ENCODE measurements at places on chromosomes 6 and 20.

DNA sequence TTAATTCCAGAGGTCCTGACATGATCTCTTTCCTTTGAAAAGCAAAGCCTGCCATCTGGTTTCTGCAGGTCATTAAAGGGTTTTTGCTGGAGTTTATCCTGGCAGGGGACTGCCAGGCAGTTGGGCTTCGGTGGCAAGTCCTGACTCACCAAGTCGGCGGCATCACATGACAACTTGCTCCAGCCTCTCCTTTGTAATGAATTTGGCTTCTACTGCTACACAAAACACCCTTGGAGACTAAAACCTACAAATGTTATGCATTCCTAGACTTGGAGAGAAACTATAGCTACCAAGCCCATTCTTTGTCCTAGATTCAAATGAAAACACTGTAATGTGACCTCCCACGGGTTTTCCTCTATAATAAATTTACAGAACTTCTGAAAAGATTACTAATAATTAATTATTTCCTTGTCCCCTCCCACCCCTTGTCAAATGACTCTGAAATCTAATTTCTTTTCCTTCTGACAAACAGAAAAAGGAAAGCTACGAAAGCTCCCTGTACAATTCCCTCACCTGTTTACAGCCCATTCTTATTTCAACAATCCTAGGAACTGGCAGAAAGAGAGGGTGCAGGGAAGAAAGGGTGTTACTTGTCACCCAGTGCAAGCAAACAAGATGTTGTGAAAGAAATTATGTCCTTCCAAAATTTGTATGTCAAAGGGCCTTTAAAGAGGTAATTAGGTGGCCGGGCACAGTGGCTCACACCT lies 62.9 kb downstream of the QRSL1 start:
- DNase-seq = no peak

DNA sequence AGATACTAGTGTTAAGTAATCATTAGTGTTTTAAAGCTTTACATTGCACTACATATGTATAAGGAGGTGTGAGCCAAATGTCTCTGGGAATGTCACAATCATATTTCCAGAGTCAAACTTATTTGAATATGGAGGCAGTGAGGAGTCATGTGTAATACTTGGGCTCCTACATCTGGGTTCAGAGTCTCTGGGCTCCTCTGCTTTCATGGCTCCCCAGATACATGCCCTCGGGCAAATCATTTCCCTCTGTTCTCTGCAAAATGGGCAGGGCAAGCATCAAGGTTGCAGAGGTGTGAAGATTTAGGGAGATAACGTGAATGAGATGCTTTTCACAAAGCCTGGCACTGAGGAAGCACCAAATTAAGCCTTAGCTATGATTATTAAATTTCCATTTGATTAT lies 138.3 kb upstream of the SGK1 start:
- DNase-seq = no peak

DNA sequence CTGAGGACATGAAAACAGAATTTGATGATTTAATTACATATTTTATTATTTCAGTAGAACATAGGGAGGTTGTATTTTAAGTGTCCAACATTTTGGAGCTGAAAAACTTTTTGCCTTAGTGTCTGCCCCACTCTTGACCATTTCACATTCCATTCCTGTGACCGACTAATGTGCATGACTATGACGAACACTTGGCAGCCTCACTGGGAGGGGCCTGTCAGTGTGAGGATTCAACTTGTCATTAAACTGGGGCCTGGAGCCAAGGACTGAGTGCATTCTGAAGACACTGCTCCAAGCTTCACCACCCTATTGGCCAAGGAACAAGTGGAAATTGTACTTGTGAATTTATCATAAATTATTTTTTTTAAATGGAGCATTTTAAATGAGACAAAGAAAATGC lies 661.3 kb downstream of the BCKDHB start:
- no peak for DNase-seq

DNA sequence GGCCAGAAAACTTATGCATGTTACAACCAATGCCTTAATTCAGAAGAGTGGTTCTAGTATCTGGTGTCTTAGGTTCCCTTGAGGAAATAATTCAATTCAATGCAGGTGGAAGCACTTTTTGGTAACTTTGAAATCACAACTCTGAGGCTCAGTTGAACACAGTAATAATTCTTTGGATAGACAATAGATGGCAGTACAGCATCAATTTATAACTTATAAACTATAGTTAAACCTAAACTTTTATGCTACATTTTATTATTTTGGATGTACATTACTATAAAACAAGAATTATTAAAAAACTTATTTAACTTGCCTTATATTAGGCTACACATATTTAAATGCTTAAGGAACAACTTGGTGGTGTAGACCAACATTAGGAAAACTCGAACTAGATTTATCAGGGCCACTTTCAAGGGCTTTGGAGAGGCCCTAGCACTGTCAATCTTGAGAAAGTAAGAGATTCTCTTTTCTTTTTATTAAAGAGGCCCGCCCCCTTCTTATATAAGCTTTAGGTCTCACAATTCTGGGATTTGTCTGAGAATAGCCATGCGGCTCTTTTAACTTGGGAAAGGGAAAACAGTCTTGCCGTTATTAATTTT lies 85.9 kb downstream of the CRYBG1 start:
- no peak for DNase-seq

GRCh38 chr6:28543651-28544610 lies 18.2 kb downstream of the GPX5 start:
- peak; percentile 5 for DNase-seq

DNA sequence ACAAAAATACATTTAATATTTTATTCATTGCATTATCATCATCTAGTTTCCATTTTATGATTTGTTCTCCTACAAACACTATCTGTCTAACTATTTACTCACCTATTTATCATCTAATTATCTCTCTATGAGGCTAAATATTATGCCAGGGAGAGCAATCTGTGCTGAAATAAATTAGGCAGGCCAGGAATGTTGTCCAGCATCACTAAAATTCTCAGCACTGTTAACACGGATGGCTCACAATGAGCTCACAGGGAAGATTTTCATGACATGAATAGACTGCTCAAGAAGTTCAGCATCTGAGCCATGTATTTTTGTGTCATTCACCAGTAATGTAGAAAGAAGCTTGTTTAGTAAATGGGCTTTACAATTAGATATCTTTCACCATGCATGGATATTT lies 1277.2 kb downstream of the GRIK2 start:
- no peak for DNase-seq

GRCh38 chr6:106745824-106746582 lies 116.6 kb downstream of the QRSL1 start:
- peak; percentile 46 for DNase-seq

Data from NCI-H524 treated with DMSO at 0.1 percent for 48 hours (cell line).